ENCODE measurements at places on chromosomes 7 and 10. TPM values are rescaled to one million over a fixed set of nuclear protein-coding genes. Genes with fewer than 3 reads are reported as not detected.

The RAB19 gene
- polyA plus RNA-seq: 0.75 TPM

The C10orf105 gene
- 3.3 TPM for polyA plus RNA-seq

The SLC4A2 gene
- 84.5 TPM for polyA plus RNA-seq

The GJD4 gene
- polyA plus RNA-seq: not detected

The ASAH2B gene
- polyA plus RNA-seq: 3.9 TPM

The MRPS33 gene
- polyA plus RNA-seq: 80.0 TPM

The AKR1D1 gene
- polyA plus RNA-seq: not detected

The BMPER gene
- 2.1 TPM for polyA plus RNA-seq

The CDH23 gene
- polyA plus RNA-seq: 5.9 TPM

The KEL gene
- 1.0 TPM for polyA plus RNA-seq

Measured in brain (organoid and tissue), 16 donors.